ENCODE measurements at places on chromosomes 6 and 20.

DNA sequence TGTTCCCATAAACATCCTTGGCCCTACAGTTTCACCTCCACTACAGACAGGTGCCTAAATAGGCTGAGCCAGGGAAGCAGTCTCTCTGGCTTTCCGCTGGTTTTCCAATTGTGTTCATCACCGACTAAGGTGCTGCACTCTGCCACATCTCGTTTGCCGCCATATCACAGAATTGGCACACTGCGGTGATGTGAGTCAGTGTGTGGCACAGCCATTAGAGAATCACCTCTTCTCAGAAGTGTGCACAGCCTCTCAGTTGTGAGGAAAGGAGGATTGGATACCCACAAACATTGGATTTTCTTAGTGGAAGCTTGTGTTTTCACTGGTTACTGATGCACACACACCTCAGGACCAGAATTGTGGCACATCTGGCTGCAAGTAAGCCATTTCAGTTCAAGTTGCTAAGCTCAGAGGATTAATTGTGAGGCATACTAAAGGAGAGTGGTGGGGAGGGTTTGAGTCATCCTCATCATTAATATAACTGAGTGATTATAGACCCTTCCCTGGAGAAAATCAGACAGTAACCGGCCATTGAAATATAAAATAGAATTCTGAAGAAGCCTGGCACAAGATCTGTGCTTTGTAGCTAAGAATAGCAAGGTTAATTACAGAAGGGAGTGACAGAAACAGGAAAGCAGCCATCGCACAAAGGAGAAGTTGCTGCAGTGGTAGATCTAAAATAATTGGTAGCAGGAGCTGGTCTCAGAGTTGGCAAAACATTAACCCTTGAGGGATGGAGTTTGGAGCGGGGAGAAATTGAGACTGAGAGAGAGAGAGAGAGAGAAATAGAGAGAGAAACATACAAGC is 506.9 kb downstream of the LMBRD1 start:
- DNase-seq = no peak

DNA sequence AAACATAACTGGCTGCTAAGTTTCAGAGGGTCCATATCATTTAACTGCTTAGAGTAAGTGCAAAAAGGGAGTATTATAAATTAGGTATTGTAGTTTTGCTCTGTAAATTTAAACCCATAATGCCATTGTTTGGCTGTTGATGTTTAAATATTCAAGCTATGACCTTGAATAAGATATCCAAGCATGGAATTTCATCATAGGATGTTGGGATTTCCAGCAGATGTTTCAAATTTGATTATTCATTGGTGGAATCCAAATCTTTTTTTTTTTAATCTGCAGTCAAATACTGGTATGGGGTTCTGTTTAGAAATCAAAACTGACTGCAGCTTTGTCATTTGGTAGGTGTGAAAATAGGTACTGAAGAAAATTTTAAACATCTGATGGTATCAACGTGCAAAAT is 161.0 kb downstream of the KHDC1L start:
- DNase-seq = no peak

DNA sequence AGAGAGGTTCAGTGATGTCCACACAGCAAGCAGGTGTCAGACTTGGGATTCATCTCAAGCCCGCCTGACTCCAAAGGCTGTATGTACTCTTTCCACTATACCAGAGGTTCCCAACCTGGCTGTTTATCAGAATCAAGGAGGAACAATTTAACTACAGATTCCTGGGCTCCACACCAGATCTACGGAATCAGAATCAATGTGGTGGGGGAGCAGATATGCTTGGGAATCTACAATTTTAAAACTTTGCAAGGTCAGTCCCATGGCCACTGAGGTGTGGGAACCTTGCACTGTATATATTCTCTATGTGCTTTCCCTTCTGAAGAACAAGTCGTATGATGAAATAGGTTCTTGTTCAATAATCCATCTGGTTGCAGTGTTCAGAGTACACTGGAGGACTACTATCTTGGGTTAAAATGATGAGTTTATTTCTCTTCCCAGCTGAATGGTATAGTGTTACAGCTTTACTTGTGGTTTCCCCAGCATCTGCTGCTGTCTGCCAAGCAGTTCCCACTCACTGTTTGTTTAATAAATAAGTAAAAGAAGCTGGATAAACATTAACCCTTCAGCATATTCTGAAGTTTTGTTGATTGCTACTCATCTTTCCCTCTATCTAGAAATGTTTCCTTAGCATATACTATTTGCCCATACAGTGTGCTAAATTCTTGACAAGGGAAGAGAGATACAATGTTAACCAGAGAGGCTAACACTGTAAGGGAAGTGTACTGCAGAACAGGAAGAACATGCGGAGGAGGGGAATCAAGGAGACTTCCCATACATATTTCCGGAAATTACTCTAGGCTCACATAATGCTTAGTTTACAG is 9.9 kb downstream of the TTI1 start:
- DNase-seq = no peak

GRCh38 chr6:14074476-14075094 is 43.0 kb upstream of the CD83 start:
- DNase-seq = no peak

Data from stimulated activated CD8-positive, alpha-beta memory T cell treated with anti-CD3 and anti-CD28 coated beads, Interleukin-12 subunit alpha, Interleukin-12 subunit beta, amount 100 ng/mL, for 1 hour (primary cell).